ENCODE measurements at places on chromosomes 2 and 18. TPM values are rescaled to one million over a fixed set of nuclear protein-coding genes. Genes with fewer than 3 reads are reported as not detected.

The KRTCAP3 gene
- not detected for total RNA-seq

The RAPH1 gene
- total RNA-seq, result 19.2 TPM

The TMEM169 gene
- 0.29 TPM for total RNA-seq

The GPR39 gene
- total RNA-seq, result 1.3 TPM

The RPIA gene
- 7.0 TPM for total RNA-seq

The MEP1B gene
- 0.17 TPM for total RNA-seq

The C1QL2 gene
- total RNA-seq, result not detected

The COL4A4 gene
- total RNA-seq, result 0.50 TPM

The ACADL gene
- 0.66 TPM for total RNA-seq

The MC4R gene
- total RNA-seq, result not detected

The SFTPB gene
- total RNA-seq, result not detected

The GNLY gene
- not detected for total RNA-seq

The PLGLB2 gene
- total RNA-seq, result not detected

The PROM2 gene
- total RNA-seq, result 0.83 TPM

The CDKL4 gene
- 1.3 TPM for total RNA-seq

The REG1A gene
- not detected for total RNA-seq

The CAVIN2 gene
- total RNA-seq, result 21.0 TPM

The CPS1 gene
- 20.9 TPM for total RNA-seq

The DSG1 gene
- total RNA-seq, result not detected

The KCNK3 gene
- under 0.01 TPM for total RNA-seq
